ENCODE measurements at places on chromosomes 6 and 20. TPM values are rescaled to one million over a fixed set of nuclear protein-coding genes. Genes with fewer than 3 reads are reported as not detected.
A peak's percentile ranks its signal among the peaks of the same experiment; 100 is the strongest.

EDN1 gene
- total RNA-seq: 16.3 TPM

DNA sequence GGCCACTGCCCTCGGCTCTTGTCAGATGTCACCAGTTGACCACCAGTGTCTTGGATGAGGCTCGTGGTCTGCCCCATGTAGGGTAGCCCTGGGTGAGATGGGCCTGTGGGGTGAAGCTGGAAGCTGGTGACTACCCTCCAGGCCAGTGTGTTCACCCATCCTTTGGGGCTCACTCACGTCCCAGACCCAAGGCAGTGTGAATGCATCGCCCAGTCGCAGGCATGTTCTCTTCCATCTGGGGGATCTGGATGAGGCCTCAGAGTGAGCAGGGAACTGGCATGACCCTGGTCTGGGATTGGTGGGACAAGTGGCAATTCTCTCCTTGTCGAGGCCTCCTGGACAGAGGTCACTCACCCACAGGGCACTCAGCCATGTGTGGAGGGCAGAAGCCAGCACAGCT is 120.1 kb upstream of the PHACTR3 start:
- no peak for DNase-seq

- no peak for DNase-seq
Measured at GRCh38 chr6:112039431-112039770, 14.5 kb upstream of the CCN6 start.

- no peak for DNase-seq
Measured at GRCh38 chr6:31660381-31661261, at the start of gene C6orf47. Gene C6orf47, minus strand, starts transcription at chr6:31660778. Its CDS starts 831 bp downstream, at chr6:31659947.

DNA sequence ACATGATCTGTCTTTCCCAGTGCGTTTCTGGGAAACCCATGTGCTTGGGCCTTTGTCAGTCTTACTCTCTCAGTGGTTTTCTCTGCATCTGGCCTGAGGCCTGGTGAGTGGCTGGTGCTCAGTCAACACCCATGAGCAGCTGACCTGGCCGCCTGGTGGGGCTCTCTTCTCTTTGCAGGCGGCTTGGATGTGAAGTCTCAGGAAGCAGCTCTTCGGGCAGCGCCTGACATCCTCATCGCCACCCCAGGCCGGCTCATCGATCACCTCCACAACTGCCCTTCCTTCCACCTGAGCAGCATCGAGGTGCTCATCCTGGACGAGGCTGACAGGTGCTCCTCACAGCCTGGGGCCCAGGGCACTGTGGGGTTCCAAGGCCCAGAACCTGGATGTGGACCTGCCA is 10.8 kb downstream of the DDX27 start:
- DNase-seq: no peak

- no peak for DNase-seq
Measured at GRCh38 chr6:71080133-71080532, 123.3 kb upstream of the B3GAT2 start.

- no peak for DNase-seq
Measured at GRCh38 chr6:797479-798077, 104.6 kb upstream of the EXOC2 start.

DNA sequence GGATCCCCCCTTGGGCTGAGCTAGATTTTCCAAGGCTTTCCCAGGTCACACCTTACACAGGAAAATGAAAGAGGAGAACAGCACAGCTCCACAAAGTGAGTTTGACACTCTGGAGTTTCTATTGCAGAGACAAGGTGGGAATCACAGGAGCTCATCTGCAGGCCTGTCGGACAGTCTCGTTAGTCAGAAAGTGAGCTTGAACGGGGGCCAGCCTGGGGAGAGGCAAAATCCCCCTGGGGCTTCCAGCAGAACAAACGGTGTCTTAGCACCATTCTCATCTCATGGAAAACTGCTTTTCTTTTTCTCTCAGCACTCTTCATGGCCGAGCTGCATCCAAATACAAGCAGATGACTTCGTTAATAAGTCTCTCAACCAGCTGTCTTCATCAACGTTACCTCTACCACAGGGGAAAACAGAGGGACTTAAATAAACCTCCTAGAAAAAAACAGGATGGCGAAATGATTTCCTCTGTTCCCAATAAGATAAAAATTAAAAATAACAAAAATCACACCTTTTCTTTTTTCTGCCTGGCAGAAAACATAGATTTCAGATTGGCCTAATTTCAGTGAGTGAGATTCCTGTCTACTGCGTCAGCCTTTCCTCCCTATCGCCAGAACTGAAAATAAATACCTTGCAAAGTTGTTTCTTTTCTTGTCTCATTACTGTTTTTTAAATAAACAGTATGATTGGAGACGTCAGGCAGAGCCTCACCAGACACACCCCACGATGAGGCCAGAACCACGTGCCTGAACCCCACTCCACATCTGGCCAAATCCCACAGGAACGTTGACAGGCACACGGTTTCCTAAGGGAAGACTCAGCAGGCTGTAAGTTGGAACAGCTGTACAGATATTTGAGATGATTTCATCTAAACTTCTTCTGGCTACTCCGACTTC is 219.0 kb downstream of the TTLL2 start:
- no peak for DNase-seq

DNA sequence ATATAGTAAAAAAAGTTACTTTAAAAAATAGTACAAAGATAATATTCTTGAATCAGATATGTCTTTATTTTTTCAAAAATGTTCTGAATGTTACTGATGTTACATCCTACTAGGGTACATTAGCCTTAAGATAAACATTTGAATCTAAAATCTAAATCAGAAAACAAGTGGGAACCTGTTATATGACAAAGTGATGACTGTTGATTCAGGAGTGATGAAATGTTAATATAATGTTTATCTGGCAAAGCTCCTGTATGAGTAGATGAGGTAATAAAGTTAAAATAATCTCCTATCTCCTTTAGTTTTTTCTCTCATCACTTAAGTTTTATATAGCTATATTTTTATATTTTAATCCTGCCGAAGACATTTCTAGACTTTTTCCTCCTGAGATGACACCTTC is 4.2 kb downstream of the DOP1A start:
- no peak for DNase-seq

- no peak for DNase-seq
Measured at GRCh38 chr20:48986899-48987298, 59.2 kb upstream of the CSE1L start.

DNA sequence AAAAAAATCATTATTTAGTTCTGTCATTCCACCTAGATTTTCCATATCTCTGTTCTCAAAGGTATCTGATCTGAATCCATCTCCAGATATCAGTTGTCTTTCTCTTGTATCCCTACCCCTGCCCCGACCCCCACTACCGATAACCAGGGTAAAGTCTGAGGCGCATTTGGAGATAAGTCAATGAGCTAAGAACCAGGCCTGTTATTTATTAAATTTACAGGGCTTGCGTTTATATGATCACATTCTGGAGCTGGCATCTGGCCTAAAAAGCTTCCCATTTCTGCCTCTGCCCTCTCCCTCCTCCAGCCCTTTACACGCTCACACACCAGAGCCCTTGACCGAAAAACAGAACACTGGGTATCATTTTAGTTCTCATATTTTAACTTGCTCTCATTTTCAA is 144.7 kb downstream of the ALDH8A1 start:
- no peak for DNase-seq

DNA sequence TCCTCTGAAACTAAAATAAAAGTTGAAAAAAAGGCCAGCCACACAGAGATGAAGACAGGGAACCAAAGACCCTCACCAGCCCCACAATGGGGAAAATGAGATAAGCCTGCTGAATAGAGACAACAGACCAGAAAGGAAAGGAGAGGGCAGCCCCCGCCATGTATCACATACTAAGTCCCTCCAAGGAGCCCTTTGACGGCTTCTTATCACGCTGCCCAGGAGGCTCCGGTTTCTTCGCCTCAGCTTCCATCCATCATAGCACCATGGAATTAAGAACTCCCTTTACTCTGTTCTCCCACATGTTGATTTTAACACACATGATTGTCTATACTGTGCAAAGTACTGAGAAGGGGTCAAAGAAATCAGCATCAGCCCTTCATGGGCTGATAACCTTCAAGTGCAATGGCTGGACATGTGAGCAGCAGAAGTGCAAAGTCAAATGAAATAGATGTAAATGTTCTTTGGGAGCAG is 54.9 kb downstream of the MAP3K5 start:
- no peak for DNase-seq

DNA sequence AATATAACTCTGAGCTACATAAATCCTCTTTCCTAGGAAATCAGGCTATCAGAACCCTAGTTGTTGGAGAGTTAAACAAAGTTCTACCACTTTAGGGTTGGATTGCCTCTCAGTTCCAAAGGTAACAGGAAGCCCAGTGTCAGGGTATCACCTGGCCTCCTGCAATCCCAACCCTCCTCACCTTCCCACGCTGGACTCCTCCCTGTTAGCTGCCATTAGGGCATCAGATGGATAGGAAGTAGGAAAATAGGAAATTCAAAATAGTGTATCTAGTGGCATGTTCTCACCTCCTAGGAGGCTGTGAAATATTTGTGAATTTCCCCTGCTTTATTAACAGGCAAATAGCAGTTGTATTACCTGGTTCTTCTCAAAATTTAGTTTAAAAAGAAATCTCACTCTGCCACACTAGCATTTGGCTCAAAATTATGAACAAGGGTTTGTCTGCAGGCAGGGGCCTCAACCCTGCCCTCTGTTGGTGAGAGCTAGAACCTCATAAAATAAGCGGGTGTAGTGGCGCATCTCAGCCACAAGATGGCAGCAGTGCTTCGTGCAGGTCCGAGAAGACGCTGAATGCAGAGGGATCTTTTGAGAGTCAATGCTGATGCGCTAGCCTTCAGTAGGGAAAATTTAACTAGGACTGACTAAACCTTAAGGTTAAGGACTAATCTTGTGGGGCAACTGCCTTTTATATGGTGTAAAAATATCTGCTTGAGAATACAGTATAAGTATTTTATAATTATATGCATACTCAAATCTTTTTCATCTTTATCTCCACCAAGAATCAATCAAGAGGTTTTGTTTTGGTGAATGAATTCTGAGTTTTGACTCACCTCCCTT is 209.8 kb upstream of the KCNQ5 start:
- peak; percentile 20 for DNase-seq

DNA sequence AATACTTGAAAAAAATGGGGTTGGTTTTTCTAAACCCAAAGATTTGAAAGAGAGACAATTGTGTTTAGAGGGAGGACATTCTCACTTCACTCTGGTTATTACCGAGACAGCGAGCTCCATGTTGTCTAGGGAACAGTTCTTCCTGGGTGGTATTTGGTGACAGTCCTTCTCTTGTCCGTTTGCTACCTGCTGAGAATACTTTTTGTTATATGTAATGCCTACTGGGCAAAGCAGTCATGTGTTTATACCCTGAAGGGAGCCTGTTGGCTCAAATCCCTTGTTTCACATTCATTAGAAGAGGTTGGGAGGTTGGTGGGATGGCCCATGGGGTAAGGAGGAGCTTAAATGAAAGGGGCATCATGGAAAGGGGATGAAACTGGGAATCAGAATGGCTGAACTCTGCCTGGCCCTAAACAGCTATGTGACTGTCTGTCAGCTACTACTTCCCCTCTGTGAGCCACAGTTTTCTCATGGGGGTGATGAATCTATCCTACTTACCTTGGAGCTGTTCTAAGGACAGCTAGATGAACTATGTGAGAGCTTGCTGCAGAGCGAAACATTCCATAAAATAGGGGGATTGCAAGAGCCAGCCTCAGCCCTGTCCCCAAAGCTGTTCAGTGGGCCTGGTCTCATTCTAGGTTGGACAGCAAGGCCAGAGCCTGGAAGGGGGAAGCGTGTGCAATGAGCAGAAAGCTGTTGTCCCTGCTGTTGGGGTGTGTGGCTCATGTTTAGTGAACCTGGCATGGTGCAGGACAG is 43.5 kb downstream of the FNDC1 start:
- DNase-seq: no peak

CBLN4 gene
- not detected for total RNA-seq

DNA sequence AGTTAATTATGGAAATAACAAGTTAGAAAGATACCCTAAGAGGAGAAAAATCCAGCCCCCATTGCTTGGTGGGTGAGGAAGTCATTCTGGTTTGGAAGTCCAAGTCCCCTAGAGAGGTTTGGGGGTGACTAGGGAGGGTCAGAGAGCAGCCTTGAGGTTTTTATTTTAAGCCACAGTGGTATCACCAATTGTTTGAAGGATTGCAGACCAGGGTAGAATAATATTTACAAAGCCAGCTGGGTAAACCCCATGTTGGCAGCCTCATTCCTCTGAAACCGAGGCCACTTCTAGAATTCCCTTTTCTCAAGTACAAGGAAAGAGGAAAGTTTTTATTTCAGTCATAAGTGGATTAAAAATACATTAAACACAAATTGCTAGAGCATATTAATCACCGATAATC is 99.7 kb downstream of the TMEM170B start:
- DNase-seq: no peak

DNA sequence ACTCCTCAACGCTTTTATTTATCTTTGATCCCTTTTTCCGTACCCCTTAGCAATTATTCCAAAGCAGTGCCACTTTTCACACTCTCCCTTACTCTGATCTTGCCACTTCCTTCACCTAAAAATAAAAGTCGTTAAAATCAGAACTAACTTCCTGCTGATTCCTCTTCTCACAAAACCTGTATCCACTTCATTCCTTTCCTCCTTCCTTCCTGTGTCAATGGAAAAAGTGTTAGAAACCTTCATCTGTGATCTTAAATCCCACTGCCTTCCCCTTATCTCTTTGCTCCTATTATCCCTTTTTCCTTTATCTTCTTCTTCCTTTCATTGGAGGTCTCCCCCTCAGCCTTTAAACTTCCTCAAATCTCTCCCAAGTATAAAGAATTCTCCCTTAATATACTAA is 49.2 kb downstream of the GOPC start:
- no peak for DNase-seq

GRCh38 chr6:156729248-156729647 is 47.9 kb upstream of the ARID1B start:
- DNase-seq: no peak

IRAK1BP1 gene
- total RNA-seq: 2.8 TPM

- DNase-seq: peak; percentile 87
Measured at GRCh38 chr6:85464260-85464644, 14.4 kb downstream of the NT5E start.
